ENCODE measurements at places on chromosomes 12 and 14. TPM values are rescaled to one million over a fixed set of nuclear protein-coding genes. Genes with fewer than 3 reads are reported as not detected.

Gene STYK1
- 21.8 TPM for total RNA-seq

Gene CSRP2
- total RNA-seq, result 2.8 TPM

Gene PROX2
- total RNA-seq, result not detected

Gene NFE2
- not detected for total RNA-seq

Gene MBD6
- total RNA-seq, result 8.3 TPM

Gene HNF1A
- total RNA-seq, result not detected

All from pulmonary artery endothelial cell (primary cell).